Common myeloid progenitor, CD34-positive (primary cell): ENCODE measurements at places on chromosomes 4 and X.
A peak's percentile ranks its signal among the peaks of the same experiment; 100 is the strongest.

- DNase-seq: no peak
Observed at GRCh38 chr4:92516450-92516849, 212.7 kb downstream of the GRID2 start.

DNA sequence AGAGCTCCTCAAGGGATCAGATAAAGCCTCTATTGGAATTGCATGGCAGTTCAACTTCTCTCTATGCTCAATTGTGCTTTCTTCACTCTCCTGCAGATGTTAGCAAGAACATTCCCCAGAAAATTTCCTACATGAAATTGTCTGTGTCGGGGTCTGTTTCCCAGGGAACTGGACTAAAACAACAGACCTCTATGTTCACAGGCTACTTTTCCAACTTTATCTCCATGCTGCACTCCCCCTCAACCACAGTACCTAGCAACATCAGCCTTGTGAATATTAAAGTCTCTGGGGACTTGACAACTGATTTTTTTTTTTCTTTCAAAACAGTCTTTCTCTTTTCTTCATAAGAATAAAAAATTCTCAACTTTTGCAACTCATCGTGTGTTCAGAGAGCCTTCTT, 1470.8 kb upstream of the ADGRL3 start:
- no peak for DNase-seq

DNA sequence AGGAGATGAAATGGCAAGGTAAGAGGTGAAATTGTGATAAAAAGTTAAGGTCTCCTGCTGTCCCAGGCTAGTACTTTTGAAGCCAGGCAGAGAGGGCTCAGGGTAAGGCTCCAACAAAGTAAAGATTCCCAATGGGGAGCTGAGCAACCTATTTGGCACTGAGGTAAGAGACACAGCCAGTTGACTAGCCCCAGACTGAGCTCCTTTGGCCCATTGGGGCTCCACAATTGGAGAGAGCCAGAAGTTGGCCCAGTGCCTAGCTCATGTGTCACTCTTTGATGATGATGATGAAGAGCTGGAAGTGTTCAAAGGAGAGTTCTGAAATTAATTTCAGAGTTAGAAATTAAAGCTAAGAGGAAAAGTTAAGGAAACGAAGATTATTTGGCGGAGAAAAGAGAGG, 94.6 kb downstream of the RLIM start:
- no peak for DNase-seq

DNA sequence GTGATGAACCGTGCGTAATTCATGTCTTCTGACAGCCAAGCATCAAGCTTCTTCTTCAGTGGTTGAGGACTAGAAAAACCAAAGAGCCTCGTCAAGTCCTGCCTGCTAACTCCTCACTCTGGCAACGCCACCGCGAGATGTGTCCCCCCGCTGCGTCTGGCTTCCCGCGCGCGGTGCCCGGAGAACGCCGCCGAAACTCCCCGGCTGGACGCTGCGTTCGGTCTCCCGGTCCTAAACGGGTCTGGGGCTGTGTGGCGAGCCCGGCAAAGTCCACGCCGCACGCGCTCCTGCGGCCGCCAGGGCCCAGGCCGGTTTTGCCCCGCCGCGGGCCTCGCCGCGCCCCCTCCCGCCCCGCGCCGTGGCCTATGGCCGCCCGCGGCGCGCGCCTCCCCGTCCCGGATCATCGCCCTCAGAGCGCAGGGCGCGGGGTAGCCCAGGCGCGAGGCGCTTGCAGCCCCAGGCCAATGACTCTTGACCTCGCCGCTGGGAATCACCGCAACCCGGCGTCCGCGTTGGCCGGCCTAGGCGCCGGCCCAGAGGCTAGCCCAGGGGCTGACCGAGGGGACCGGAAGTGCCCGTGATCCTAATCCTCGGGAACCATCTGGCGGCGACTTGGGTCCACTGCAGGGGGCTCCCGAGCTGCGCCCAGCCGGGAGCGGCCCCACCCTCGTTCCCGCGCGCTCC, at the start of gene AADAT:
Gene AADAT (minus strand): TSS at position 289 of the 684 bp plus-strand sequence. CDS start 266 bp downstream, at position 23.
- peak; percentile 72 for DNase-seq
